ENCODE measurements at places on chromosomes 4 and X. TPM values are rescaled to one million over a fixed set of nuclear protein-coding genes. Genes with fewer than 3 reads are reported as not detected.

DNA sequence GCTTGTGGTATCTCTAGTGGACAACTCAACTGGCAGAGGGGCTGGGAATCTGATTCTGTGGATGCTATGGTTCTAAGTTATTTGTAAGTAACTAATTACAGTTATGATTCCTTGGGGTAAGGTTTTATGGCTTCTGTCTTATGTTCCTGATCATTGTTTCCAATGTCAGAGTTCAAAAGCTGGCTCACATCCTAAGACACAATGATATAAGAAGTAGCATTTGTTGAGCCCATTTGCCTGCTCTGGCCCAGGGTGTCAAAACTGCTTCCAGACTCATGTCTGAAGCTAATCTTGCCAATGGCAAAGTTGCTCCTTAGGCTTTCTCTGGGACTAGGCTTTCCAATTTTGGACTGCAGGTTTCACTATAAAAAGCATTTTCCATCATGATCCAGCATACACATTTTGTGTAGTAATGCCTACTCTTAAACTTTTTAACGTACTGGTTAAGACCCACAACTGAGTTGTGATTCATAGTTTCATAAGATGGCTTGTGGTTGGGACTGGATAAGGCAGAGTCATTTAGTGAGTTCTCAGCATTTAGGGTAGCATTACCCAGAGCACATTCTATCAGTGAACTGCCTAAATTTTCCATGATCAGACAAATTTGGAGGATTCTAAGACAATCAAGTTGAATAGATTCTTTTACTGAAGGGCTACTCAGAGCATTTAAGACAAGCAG is 50.0 kb downstream of the CCNI start:
- no peak for DNase-seq

GRCh38 chrX:35380808-35381700 is 417.1 kb upstream of the MAGEB16 start:
- DNase-seq, result no peak

GRCh38 chr4:103152381-103152780 is 45.8 kb downstream of the CENPE start:
- DNase-seq, result no peak

GRCh38 chr4:22356987-22357596 is 158.8 kb downstream of the ADGRA3 start:
- no peak for DNase-seq

DNA sequence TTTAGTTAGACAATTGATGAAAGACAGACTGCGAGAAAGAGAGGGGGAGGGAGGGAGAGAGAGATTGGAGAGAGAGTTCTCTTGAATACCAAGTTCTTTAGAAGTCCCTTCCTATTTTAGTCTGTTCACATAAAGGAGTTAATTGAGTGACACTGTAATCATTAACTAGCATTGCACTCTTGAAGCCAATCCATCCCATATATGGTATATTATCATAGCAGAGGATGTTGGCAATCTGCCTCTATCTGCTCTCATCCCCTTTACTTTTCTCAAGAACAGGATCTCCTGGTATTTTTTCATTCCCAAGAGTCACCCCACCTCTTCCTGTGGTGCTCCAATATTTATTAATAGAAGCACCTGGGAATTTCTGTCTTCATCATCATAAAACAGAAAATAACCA is 959.6 kb upstream of the NDST4 start:
- no peak for DNase-seq

GRCh38 chrX:23504540-23504884 is 162.8 kb upstream of the PRDX4 start:
- DNase-seq, result no peak

DNA sequence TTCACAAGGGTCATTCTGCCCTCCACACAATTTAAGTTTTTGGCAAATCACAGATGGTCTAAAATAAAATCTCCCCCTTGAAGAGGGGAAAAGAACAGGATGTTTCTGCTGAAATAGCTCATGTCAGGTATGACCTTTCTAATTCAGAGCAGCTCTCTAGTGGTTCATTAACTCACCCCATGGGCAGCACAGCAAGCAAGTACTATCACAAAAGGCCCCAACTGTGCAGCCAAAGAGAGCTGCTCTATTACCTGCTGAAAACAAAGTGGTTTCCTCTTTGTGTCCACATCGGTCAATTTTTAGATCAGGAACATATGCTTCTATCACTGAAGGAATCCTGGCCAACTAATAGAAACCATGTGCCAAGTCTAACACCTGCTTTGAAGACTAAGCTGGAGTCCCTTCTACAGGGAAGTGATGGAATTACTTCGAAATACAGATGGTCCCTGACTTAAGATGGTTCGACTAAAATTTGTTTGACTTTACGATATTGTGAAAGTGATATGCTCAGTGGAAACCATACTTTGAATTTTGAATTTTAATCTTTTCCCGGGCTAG is 164.3 kb downstream of the ENOX2 start:
- no peak for DNase-seq

DNA sequence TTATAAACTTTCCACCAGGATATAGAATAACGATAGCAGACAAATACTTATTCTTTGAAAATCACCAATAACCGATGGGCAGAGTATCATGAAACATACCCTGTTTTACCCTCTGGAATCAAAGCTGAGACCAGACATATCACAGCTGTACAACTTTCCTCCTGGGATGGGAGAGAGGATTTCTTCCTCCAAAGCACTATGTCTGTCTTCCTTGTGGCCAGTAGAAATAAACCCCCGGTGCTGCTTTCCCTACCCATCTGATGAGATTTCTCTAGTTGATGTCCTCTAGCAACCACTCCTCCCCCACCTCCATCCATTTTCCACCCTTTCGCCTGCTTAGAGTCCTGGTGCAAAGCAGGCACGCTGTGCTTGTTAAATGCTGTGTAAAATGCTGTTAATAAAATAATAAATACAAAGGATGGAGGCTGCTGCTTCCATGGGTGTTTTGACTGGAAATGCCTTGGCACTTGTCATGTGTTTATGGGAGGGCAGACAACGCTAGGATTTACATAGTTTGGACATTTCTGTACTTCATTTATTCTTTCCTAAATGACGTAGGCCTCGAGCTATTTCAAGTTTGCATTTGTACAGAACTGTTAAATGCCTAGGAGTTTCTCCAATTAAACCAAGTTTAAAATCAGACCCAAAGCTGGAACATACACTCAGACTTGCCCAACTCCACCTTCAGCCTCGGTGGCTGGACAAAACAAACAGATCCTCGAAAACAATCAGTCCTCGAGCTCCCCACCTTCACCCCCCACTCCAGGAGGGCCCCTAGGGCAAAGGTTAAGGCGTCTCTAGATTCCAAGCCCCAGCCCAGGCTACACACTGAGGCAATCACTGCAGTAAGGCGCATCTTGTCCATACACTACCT is 10.1 kb downstream of the BCOR start:
- DNase-seq, result no peak

DNA sequence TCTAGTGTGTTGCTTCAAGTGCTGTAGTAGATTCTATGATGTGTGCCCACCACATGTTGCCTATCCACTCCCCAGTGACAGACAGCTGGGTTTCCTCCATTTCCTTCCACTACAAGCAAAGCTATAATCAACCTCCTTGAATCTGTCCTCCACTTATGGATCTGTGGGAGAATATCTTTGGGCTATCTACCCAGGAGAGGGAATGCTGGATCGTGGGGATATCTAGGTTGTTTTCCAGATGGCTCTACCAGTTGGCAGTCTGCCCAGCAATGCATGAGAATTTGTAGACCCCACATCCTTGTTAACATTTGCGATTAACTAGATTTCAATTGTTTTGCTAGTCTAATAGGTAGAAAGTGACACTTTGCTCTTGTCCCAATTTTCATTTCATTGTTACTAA is 10.3 kb downstream of the NMU start:
- DNase-seq, result no peak

DNA sequence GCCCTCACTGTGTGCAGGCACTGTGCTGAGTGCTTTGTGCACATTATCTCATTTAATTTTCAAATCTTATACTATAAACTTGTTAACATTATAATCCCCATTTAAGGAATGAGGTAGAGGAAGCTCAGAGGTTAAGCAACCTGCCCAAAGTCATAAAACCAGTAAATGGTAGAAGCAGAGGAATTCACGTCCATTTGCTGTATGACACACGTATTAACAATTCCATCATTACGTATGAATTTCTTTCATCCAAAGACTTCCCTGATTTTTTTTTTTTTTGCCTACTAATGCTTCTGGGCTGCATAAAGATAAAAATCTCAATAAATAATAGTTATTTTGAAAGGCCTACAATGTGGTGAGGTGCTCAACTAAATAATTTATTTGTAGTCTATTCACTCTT is 64.5 kb upstream of the H2AZ1 start:
- no peak for DNase-seq

DNA sequence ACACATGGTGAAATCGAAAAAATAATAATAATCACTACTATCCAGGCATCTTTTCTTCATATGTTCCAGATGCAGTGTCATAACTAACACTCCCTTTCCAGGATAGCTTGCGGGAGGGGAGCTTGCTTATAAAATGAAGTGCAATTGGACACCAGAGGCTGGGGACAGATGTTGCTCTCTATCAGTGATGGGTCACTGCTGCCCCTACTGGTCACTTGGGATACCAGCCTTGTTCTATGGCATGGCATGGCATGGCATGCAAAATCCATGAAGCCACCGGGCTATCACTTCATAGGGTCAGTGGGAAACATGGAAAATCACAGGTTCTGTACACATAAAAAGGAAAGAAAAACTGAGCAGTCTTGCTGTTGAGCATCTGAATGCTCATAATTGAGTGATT is 168.1 kb downstream of the GLRA2 start:
- peak; percentile 0 for DNase-seq

- DNase-seq, result no peak
These were observed 19.9 kb downstream of the RPS6KA6 start for GRCh38 chrX:84168095-84168494.

DNA sequence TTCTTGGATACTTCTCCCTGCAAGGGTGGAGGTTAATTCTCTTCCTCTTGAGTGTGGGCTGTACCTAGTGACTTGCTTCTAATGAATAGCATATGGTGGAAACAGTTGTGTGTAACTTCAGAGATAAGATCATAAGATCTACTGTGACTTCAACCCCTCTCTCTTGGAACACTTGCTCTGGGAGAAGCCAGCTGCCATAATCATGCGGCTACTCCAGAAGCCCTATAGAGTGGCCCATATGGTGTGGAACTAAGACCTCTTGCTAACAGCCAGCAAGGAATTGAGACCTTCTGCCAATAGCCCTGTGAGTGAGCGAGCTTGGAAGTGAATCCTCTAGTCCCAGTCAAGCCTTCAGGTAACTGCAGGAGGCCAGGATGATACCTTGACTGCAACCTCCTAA is 81.1 kb downstream of the RBMX2 start:
- DNase-seq, result no peak

CXCL3 gene
- total RNA-seq, result 0.35 TPM

DGKQ gene
- 40.3 TPM for total RNA-seq

DCLK2 gene
- not detected for total RNA-seq

PDHA1 gene
- 84.0 TPM for total RNA-seq

CLGN gene
- 0.38 TPM for total RNA-seq

LUZP4 gene
- total RNA-seq, result not detected

HPGDS gene
- total RNA-seq, result 1.3 TPM
